Neural crest cell (in vitro differentiated cells): ENCODE measurements at places on chromosomes 3 and 15.

DNA sequence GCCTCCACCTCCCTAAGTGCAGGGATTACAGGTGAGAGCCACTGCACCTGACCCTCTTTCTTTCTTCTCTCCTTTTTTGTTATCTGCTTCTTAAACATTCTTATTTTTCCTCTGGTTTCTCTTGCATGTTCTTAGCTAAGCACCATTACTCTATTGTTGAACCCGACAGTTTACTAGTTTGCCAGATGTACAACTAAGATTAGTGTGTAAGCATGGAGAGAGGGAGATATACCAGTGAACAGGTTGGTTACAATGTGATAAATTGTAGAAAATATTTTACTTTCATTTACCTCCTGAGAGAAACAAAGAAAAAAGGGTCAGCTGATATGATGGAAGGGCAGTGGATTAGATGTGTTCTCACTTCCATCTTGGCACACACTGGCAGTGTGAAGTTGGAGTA is 4.9 kb downstream of the HAUS2 start:
- no peak for DNase-seq

GRCh38 chr3:2558796-2559195 is 460.1 kb downstream of the CNTN4 start:
- no peak for DNase-seq

DNA sequence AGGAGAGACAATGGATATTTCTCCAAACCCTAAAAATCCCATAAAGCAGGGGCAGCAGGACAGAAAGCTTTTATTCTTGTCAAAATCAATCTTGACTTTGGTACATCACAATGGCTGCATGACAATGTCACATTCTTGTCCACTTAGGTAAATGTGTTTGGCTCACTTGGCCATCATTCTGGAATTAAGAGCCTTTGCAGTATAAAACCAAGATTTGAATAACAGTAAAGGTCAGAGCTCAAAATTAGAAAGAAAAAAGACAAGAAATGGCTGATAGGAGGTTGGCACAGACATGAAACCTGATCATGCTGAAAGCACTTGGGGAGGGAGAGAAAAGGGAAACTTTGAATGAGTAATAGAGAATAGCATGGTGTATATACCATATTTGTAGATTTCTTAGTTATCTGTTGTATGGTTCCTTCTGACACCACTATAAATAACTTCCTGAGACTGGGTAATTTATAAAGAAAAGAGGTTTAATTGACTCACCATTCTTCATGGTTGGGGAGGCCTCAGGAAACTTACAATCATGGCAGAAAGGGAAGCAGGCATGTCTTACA is 158.5 kb upstream of the SGO1 start:
- no peak for DNase-seq

GRCh38 chr3:49470714-49471420 is 800 bp downstream of the DAG1 start:
- DNase-seq = no peak

- DNase-seq = no peak
These were observed 1.9 kb upstream of the SPG21 start for GRCh38 chr15:64991536-64992135.

DNA sequence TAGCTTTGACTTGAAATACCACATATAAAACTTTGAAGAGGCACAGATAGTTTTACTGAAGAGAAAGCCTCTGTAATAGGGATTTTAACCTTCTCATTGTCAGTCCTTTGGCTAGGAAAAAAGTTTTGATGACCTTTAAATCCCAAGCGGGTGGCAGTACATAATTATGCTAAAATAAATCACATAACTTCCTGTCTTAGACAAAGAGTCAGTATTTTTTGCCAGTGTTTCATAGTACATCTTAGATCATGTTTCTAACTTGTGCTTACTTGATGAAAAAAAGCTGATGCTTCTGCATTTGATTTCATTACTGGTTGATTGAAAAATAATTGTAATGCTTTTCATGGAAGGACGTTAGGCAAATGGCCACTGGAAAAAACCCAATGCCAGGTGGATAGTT is 5.8 kb downstream of the ST3GAL6 start:
- no peak for DNase-seq

DNA sequence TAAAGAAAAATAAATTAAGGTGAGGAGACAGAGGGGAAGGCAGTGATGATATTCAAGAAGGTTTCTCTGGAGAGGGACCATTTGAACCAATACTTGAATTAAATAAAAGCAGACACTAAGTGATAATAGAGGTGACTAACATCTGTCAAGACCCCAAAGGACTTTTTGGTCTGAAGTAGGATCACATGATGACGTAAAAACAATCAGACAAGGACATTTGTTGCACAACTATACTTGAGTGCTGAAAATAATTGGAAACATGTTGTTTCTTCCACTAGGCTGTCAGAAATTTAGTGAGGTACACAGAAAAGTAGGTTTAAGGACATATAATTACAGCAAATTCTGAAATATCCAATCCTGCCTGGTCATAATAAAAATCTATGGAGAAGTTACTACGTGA is 179.5 kb downstream of the WNT5A start:
- no peak for DNase-seq

- DNase-seq = peak; percentile 75
These were observed 129.8 kb downstream of the NSMCE3 start for GRCh38 chr15:29139540-29140459.

GRCh38 chr3:58575971-58576652 is 1.1 kb downstream of the FAM107A start:
- DNase-seq = no peak

- no peak for DNase-seq
These were observed 38.6 kb upstream of the CSPG4 start for GRCh38 chr15:75751116-75751875.
